Activated CD8-positive, alpha-beta memory T cell treated with anti-CD3 and anti-CD28 coated beads for 1 hour (primary cell): ENCODE measurements at places on chromosomes 5 and 9.

DNA sequence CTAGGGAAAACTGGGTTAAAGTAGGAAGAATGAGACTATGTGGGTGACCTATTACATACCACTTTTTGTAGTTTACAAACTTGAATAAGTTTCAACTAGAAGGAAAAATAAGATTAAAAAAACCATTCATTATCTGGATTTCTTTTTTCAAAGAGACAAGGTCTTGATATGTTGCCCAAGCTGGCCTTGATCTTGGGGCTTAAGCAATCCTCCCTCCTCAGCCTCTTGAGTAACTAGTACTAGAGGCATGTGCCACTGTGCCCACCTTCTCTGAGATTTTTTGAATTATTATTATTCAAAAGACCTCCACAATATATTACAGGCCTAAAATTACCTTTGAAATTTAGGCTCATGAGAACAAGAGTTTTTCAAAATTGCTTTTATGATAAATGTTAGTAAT, 63.2 kb downstream of the NR2F1-AS1 start:
- no peak for DNase-seq

DNA sequence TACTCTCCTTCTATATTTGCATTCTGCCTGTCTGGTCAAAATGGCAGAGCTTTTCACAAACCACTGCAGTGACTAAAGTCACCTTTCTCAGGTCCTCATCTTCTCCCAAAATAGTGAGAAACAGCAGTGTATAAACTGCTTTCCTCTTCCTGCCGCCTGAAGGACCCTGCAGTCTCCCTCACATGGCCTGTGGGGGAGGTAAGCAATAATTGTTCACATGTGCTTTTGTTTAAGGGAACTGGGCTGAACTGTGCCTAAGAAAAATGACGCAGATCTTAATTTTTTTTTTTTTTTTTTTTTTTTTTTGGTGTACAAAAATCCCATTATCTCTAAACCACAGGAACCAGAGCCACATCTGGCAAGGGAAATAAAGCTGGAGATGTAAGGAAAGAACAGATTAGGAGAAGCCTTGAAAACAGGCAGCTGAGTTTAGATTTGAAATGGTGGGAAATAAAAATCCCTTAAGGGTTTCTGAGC, 131.7 kb upstream of the VLDLR start:
- DNase-seq, result no peak

DNA sequence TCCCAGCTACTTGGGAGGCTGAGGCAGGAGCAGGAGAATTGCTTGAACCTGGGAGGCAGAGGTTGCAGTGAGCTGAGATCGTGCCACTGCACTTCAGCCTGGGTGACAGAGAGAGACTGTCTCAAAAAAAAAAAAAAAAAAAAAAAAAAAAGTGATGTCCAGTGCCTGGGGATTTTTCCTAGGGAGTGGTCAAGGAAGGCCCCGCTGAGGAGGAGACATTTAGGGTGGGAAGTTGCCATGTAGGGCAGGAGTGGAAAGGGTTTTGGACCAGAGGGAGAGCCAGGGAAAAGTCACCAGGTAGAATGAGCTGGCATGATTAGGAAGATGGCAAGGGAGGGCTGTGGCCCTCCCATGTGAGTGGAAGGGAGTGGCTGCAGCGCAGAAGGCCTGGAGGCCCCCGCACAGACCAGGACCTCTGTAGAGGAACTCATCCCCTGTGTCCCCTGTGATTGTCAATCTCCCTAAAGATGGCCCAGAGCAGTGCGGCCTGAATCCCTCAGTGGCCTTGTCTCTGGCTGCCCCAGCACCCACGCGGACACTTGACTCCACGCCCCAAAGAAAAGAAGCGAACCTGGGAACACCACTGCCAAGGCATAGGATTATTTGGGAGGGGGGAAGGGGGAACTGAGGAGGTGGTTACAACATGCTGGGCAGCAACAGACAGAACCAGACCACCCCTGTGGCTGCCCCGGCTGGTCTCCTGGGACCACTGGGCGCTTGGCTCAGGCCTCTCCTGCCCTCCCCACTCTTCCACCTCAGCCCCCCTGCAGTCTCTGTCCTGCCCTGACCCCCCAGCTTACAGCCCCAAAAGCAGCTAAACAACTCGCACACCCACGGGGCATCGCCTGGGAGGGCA, 2.6 kb upstream of the SQSTM1 start:
- no peak for DNase-seq

DNA sequence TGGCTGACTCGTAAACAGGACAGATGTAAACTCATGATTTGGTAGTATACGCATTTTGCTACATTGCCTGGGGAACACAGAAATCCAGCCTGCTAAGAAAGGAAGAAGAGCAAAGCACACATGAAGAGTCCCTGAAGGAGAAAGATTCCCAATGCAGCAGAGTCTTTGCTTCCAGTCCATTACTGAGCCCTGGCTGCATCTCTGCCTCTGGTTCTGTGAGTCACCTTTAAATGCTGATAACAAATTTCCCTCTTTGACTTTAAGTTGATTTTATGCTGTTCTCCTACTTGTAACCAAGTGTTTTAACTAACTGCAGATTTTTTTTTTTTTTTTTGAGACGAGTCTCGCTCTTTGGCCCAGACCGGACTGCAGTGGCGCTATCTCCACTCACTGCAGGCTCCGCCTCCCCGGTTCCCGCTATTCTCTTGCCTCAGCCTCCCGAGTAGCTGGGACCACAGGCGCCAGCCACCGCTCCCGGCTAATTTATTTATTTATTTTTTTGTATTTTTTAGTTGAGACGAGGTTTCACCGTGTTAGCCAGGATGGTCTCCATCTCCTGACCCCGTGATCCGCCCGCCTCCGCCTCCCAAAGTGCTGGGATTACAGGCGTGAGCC, 8.5 kb upstream of the PRXL2C start:
- DNase-seq, result no peak

DNA sequence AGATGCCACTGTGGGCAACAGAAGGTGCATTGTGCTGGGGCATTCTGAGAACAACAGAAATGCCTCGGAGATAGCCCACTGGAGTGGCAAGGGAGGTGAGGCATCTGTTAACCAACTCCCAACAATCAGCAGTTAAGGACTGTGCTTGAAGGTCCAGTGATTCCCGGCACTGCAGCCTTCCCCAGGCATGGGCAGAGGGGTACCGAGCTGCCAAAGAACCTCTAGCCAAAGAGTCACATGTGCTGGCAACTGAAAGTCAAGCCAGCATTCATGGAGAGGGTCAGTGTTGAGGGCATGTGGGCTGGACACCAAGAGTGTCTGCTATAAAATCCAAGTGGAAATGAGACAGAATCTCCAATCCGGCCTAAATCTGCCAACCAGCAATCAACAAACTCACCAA, 149.6 kb downstream of the ASTN2 start:
- no peak for DNase-seq

GRCh38 chr9:6109986-6110385, 94.6 kb upstream of the RANBP6 start:
- DNase-seq, result no peak

DNA sequence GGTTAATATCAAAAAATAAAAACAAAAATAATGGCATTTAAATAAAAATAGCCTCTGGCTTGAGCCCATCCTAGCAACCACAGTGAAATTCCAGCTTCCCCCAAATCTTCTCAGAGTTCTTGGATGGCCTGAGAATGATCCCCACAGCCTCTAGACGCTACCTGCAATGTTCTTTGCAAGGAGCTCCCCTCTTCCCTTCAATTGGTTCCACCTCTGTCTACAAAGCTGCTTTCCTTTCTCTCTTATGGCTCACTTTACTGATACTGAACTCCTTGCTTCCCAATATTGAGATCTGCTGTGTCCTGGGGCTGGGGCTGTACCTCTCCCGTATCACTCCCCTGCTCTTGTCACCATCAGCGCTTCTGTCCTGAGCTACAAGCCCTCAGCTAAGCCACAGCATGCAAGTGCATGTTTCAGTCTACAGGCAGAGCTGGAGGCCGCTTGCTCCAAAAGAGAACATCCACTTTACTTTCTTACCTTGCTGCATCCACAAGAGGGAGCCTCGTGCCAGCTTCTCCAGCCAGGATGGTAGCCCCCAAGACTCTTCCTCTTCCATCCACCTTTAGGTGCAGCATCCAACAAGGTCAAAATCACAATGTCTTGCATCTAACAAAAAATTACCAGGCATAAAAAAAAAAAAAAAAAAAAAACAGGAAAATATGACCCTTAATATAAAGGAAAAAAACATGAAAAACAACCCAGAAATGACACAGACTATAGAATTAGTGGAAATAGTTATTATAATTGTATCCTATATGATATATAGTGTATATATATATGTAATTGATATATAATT, 57.4 kb upstream of the PRSS3 start:
- DNase-seq, result no peak

DNA sequence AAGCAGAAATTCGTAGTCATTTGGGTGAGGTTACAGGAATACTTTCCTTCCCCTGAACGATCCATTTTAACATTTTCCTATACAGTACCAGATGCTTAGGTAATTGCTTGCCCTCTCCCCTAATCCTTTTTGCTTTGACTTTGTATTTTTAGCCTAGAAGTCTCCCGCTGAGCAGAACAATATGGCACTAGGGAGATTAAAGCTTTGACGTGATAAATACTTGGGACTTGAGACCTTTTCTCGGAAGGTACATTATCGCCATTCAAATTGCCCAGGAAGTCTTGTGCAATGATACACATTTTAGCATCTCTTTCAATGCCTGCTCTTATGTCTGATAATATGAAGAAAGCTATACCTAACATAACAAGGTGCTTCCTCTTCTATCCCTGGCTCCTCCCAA, 22.9 kb upstream of the SPATA31C2 start:
- DNase-seq, result no peak

DNA sequence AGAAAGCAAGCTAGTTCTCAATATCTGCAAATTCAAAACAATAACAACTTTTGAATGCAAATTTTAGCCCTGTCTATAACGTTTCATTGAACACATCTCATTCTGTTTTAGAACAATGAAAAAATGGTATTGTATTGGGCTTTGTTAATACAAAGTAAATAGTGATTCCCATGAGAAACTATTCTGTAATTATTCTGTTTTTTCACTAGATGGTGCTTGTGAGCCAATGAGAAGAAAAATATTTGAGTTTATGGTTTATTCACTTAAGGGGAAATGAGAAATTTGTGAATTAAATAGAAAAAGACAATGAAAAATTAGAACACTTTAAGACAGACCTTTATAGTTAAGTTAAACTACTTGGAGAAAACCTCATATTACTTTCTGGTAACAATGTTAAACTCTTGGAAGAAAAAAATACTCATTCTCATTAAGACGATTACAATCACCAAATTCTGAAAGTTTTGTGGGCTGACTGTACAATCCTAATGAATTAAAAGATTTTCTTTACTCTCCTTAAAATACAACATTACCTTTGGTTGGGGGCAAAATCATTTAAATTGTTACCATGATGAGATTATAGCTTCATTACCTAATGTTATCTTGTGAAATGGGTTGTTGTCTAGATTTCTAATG, 127.0 kb downstream of the NNT start:
- no peak for DNase-seq

- DNase-seq, result no peak
Observed at GRCh38 chr9:71761938-71762353, 6.4 kb downstream of the CEMIP2 start.

- no peak for DNase-seq
Observed at GRCh38 chr5:16930496-16930895, 5.6 kb downstream of the MYO10 start.

DNA sequence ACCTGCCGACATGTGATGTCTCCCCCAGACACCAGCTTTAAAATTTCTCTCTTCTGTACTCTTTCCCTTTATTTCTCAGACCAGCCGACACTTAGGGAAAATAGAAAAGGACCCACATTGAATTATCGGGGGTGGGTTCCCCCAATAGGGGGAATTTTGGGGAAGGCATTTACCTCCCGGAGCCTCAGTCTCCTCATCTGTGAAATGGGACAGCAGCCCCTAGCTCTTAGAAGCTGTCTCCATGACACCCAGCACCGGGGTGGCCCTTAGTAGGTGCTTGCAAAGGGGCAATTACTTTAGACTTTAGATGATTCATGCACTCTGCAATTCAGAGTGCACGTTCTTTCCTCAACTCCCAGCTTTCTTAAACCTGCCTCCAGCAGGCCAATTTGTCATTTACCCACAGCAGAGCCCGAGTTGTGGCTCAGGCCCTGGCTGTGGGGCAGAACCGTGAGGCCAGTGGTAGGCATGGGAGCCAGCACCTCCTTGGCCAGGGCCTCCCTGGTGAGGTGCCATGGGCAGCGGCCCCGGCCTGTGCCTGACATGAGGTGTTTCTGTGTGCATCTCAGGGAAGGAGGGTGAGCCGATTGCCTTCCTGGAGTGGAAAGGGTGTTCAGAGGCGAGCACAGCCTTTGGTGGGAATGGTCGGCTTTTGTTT, 51.7 kb downstream of the SH3PXD2B start:
- DNase-seq, result no peak

GRCh38 chr9:126154182-126154827, 172.3 kb upstream of the MVB12B start:
- no peak for DNase-seq

- DNase-seq, result no peak
Observed at GRCh38 chr5:138170299-138170698, 8.1 kb downstream of the BRD8 start.

- no peak for DNase-seq
Observed at GRCh38 chr5:79503794-79504495, 10.0 kb downstream of the HOMER1 start.

- DNase-seq, result no peak
Observed at GRCh38 chr5:176647843-176648473, 674 bp downstream of the TSPAN17 start.

DNA sequence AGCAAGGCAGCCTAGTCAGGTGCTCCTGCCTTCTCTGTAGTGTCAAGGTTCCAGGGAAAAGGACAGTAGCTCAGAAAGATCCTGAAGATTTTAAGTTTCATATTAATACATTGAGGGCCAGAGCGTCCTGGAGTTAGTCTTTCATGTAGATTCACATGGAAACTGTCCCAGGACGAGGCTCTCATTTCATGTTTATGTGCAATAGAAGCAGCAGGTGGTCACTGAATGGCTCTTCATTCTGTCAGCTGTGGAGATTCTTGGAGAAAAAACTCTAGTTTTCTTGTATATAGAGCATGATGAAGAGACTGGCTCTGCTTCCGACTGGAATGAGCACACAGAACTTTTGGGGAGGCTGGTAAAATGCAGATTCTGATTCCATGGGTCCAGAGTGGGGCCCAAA, 54.3 kb downstream of the MEGF10 start:
- no peak for DNase-seq

DNA sequence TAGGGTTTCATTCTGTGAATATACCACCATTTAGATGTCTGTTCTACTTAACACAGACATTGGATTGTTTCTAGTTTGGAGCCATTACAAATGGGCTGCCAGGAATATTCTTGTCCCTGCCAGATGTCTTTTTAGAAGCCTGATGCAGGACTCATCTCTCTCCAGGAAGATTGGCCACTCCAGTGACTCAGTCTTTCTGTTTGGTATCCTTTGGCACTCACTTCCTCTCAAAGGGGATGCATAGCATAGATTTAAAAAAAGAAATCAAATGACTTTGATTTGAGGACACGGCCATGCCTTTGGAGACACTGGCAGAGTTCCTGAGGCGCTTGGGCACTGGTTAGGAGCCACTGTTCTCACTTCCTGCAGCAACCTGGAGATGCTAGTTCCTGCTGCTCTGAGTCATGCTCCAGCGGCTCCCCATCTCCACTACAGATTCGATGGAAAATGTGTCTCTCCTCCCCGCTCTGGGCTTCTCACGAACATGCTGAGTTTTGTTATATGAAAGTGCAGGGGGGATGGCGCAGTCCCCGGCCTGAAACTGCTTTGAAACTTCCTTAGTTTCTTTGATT, 3.5 kb upstream of the ZNF366 start:
- DNase-seq, result no peak

- no peak for DNase-seq
Observed at GRCh38 chr5:168596927-168597326, 17.8 kb upstream of the PANK3 start.
